Naive thymus-derived CD4-positive, alpha-beta T cell (primary cell): ENCODE measurements at places on chromosomes 13 and 19.

DNA sequence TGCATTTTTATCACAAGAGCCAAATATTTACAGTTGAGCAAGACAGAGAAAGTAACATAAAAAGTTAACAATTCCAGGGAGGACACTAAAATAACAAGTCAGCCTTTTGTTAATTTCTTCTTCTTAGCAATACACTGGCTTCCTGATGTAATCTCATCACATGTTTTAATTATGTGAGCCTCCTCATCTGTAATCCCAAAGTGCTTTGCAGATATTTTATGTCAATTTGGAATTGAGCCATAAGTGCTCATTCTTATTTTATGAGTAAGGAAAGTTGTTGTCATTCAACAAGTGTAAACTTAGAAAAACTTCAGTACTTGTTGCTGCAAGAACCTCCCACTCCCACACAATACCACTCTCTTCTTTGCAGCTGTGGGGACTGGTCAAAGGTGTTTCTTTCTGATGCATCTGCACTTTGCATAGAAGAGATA is 223.6 kb downstream of the GPC6 start:
- DNase-seq, result no peak

DNA sequence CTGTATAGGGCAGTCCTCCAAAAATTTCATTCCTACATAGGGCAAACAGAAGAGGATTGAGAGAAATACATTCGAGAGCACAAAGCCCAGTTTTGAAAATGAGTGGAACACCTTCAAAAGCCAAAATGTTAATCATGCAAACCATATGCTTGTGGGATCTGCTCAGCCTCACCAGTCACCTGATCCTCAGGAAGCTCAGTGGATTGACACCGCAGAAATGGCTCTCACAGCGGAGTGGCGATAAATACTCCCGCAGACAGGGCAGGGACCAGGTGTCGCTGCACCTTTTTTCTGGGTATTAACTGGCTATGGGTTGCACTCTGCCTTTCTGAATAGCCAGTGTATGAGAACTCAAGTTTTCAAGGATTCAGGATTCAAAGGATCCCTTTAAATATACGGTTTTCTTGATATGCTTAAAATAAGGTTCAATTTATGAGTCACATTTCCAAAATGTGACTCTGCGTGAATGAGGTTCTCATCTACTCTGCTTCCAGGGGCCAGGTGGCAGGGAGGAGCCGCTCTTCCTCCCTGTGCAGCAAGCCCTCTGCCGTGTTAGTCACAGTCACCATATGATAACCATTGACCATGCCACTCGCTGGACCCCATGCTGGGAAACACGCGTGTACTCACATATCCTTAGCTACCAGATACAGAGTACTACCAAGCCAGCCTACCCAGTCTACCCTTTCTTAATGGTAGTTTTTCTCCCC is 18.3 kb upstream of the DHRS12 start:
- peak; percentile 31 for DNase-seq

DNA sequence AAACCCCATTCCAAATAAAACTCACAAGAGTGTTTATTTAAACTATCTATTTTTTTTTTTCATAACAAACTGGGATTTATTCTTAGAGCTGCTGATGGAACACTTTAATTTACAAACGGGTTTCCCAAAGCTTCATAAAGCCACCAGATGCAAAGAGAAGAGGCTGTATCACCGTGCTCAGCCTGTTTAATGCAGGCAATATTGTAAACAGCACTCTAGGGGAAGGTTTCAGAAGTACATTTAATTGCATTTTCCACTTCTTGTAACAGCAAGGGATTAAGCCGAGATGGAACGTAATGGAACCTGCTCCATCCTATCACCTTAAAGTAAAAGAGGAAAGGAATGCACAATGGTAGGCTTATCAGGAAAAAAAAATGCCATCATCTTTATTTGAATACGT is 550.6 kb upstream of the ARGLU1 start:
- DNase-seq, result no peak

GRCh38 chr13:32791545-32792172 is 205.4 kb downstream of the PDS5B start:
- DNase-seq, result peak; percentile 47

- no peak for DNase-seq
Observed at GRCh38 chr13:26951581-26952177, 191.1 kb upstream of the GPR12 start.

DNA sequence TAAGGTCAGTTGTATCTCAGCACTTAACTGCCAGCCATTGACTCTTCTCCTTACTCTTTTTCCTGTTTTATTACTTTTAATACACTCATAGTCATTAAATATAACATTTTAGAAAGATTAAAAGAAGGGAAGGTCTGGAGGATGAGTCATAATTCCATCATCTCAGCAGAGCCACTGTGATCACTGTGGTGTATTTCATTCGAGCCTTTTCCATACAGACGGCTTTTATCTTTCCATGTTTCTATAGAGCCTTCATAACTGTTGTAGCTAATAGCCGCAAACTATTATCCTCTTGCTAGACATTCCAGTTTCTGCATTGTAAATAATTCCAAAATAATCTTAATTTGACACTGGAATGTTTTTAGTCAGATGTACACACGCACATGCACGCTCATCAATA is 4.7 kb upstream of the FLT1 start:
- no peak for DNase-seq

GRCh38 chr13:43391036-43391435 is 367.6 kb downstream of the DNAJC15 start:
- DNase-seq, result no peak

- DNase-seq, result no peak
Observed at GRCh38 chr13:102913914-102914313, 68.1 kb downstream of the ERCC5 start.

DNA sequence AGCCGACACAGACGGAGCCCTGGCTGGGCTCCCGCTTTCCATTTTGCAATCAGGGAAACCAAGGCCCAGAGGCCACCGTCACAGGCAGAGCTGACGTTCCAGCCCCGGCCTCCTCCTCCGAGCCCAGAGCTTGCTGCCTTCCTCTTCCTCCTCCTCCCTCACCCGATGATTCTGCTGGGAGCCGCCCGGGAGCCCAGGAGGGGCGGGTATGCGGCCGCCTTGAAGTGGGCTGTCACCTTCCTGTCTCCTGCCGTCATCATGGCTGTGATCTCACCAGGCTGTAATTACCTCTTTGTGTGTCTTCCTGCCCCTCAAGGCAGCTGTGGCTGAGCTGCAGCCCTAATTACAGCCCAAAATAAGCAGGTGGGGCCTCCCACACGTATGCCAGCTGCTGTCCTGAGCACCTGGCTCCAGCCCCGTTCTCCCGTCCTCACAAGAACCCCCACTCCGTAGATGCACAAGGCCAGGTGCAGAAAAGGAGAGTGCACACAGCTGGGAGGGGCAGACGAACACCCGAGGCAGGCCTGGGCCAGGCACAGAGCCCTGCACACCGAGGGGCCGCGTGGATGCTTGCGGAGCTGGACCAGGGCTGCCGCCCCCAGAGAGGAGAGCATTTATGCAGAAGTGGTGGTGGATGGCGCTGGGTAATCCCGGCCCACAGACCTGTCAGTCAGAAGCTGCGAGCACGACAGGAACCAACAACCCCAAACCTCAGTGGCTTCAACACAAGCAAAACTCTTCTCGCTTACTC is 4.0 kb downstream of the TPGS1 start:
- DNase-seq, result peak; percentile 95

- DNase-seq, result no peak
Observed at GRCh38 chr13:58329746-58330145, 698.2 kb downstream of the PCDH17 start.

GRCh38 chr13:67977066-67977465 is 746.9 kb upstream of the PCDH9 start:
- DNase-seq, result no peak

GRCh38 chr13:27918041-27918917 is 1.5 kb upstream of the PDX1 start:
- DNase-seq, result no peak

DNA sequence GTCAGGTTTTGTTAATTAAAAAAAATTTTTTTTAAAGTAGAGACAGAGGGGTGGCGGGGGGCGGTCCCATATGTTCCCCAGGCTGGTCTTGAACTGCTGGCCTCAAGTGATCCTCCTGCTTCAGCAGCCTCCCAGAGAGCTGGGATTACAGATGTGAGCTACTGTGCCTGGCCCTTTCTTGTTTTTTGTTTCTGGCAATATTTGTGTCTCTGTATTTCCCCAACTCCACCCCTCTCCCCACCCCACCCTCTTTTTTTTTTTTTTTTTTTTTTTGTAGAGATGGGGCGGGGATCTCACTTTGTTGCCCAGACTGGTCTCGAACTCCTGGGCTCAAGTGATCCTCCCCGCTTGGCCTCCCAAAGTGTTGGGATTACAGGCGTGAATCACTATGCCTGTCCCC is 600 bp upstream of the CAPN12 start:
- DNase-seq, result no peak

- DNase-seq, result no peak
Observed at GRCh38 chr13:81487151-81487550, 1146.2 kb upstream of the SPRY2 start.

DNA sequence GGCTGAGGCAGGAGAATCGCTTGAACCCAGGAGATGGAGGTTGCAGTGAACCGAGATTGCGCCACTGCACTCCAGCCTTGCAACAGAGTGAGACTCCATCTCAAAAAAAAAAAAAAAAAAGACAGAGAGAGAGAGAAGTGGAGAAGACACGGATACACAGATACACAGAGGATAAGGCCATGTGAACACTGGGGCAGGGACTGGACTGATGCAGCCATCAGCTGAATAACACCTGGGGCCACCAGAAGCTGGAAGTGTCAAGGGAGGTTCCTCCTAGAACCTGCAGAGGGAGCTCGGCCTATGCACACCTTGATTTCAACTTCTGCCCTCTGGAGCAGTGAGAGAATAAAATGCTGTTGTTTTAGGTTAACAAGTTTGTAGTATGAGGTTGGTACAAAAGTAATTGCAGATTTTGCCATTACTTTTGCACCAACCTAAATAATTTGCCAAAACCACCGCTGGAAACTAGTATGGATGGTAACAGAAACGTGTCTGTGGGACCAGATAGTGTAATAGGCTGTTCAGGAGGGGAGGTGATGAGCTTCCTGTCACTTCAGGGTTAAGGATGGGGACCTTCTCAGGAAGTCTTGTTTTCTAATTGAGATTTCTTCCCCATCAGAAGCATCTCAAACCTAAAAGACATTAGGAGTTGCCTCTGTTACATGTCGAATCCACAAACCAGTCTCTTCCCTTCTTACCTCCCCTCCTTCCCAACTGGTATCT is 36.4 kb upstream of the IGSF23 start:
- peak; percentile 11 for DNase-seq

DNA sequence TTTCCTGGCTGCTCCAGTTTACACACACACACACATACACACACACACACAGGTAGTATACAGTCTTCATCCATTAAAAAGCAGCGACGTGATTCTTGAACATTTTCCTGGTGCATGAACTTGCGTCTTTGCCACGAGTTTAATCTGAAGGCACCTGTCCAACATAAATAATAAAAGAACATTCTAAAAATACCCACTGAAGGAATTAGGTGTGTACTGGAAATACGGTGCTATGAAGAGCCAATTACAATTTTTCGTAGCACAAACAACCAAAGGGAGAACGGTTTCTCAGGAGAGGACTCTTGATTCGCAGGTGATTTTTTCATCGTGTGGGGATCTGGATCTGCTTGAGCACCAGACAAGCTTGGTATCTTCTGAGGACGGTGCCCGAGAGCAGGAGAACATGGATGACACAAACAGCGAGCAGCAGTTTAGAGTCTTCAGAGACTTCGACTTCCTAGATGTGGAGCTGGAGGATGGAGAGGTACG is 61.2 kb downstream of the ZAR1L start:
- no peak for DNase-seq

DNA sequence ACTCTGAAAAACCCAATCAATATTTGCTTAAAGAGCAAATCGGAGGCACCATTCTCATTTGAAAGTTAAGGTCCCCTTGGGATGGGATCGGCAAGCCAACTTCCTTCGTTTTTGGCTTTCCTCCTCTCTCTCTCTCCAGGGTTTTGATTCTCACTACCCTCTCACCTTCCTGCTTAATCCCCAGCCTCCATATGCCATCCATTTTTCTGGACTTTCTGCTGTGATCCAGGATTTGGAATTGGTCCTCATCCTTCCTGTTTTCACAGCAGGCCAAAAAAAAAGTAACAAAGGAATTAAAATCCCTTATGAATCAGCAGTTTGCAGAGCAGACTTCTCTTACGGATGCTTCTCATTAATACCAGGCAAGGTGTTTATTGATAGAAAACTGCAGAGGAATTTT is 283.1 kb upstream of the TMTC4 start:
- no peak for DNase-seq

- DNase-seq, result no peak
Observed at GRCh38 chr13:46717275-46717674, 79.7 kb downstream of the ESD start.

DNA sequence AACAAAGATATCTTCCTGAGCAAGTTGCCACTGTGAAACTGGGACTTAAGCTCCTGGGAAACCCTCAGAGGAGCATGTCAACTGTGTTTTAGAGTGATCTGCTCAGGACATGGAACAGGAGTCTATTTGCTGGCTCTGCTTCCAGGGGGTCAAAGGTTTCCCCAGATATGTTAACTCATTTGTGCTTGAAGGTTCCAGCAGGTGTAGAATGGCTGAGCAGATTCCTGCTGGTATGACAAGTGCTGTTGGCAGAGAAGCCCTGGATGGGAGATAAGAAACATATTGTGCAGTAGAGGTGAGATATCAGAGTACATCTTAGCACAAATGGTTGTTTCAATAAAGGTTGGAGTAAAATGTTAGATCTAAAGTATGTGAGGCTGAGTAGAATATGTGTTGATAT is 282.7 kb upstream of the DACH1 start:
- DNase-seq, result no peak

DNA sequence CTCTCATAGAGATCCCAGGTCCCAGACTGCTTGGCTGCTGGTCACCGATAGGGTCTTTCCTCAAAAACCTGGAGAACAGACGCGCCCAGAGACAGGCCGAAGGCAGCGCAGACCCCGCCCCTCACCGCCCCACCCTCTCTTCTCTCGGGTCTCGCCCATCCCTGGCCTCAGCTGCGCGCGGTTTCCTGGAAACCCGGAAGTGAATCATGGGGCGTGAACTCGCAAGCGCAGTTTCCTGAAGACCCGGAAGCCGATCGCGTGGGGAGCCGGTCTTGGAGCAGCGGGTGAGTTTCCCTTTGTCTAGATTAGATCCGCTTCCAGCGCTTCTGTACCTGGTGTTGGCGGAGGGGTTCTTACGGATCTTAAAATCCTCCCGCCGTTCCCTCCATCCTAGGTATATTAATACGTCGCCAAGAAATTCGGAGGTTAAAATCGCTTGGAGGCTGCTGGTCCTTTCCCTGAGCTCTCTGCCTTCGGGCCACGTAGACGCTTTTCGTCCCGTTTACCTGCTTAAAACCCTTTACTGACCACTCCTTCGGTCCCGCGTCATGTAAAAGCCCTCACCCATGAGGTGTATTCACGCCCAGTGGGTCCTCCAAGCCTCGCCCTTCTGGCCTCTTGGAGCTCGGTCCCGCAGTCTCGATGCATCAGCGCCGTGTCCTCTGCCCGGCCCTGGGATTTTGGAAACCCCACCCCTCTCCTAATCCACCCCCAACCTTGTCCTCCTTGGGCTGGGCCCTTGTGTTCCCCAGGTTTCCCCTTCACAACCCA is at the start of gene ZNF578:
ZNF578 (plus strand) TSS at position 230 of the 771 bp plus-strand sequence. CDS start 48,293 bp downstream, outside the sequence.
- DNase-seq, result peak; percentile 78

DNA sequence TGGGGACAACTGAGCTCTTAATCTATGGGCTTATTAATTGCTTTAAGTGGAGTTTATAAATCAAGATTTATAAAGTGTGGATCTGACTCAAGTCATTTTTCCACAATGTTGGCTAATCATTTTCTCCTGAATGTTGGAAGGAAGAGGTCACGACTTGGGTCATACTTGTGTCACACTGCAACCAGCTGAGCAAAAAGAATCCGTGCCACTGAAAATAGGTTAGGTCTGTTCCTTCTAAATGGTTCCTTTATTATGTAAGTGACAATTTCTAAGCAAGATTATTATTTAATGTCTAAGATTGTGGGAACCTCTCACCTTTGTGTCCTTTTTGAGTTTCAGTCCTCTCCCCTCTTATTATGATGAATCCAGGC is 178.6 kb downstream of the SHISA2 start:
- no peak for DNase-seq
